ENCODE measurements at places on chromosomes 3 and 15.

DNA sequence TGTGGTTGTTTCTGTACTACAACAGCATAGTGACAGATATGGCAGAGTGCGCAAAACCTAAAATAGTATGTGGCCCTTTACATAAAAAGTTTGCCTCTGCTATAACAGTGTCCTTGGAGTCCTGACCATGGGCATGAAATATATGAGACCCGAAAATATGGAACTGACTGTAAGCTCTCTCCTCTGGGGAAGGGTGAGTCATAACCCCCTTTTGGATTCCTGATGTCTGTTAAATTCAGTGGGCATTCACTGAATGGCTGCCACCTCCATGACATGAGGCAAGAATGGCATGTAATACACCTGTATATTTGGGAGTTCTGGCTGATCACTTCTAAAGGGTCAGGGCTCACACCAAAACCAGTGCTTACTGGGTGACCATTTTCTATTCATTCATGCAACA, 6.1 kb downstream of the TBC1D2B start:
- no peak for DNase-seq

DNA sequence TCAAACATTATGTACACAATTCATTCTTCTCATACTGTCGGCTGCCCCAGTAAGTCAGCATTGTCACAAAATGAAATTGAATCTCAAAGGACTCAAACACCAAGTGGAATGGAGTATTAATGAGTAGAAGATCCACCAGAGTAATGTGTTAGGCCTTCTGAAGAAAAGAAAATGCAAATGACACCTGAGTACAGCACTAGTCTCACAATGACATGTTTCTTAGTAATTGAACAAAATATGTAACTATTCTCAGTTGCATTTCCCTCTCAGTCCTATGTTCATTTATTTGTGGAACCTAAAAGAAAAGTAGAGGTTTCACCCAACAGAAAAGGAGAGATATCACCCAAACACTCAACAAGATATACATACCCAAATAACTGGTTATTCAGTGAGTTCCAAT, 283.9 kb upstream of the THBS1 start:
- no peak for DNase-seq

- DNase-seq, result no peak
These were observed 47.9 kb downstream of the PIK3CB start for GRCh38 chr3:138786788-138787271.

DNA sequence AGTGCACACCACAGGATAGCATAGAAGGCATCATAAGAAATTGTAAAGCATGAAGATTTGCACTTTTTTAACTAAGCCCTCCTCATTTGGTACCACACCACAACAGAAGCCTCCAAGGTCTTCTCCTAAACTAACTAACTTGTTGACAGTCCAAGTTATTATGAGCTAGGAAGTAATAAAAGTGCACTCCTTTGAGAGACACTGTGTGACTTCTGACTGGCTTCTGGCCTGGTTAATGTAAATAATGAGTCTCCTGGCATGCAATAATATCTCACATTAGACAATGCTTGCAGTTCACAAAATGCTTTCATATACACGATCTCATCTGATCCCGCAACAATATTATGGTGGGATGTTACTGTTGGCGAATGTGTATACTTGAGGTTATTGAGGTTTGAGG, 103.9 kb upstream of the SLC24A5 start:
- no peak for DNase-seq

DNA sequence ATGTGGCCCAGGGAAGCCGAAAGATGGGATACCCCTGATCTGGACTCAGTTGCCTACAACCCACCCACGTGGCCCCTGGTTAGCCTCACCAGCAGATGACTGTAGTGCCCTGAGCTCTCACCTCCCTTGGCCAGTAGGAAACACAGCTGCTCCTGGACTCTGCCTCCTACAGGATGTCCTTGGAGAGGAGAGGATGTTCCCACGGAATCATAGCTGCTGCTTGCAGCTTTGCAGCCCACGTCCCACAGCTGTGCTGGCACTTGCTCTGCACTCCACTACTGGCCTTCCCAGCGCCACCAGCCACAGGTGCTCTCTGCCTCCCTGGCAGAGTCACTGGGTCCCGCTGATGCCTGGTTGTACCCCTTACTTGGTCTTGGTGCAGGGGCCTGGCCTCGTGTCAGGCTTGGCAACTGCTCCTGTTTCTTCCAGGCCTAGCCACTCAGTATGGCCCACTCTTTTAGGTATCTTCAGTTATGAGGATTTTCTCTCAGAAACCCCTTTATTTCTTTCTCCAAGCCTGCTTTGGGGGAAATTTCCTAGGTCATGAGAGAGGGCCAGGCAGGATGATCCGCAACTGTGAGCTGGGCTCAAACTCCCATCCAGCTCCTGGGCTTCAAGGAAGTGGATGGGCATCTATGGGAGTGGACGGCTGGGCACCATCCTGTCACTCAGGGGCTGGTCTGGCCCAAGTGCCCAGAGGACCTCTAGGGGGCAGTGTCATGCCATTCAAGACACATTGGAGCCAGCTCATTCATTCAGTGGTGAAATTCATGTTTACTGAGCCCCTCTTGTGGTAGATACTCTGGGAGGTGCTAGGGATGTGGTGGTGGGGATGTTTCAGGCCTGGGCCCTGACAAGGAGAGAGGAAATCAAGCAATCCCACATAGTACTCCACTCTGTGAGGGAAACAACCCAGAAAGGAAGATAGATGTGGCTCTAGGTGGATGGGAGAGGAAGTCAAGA, 16.2 kb upstream of the VILL start:
- DNase-seq, result peak; percentile 36

DNA sequence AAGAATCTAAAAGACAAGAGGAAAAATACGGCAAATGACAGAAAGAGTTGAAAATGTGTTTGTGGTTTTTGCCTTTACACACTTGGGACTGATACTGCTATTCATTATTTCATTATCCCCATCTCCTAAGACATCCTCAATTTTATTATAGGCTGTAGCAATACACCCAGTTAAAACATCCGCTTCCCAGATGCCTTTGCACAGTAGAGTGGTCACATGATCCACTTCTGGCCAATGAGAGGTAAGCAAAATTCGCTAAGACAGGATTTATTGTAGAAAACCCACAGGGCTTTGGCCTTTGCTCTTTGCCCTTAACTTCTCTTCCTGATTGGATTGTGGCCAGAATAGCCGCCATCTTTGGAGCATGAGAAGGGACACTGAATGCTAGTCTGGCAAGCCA, 53.2 kb upstream of the BOC start:
- no peak for DNase-seq

GRCh38 chr3:25653322-25653721, 11.4 kb downstream of the TOP2B start:
- DNase-seq, result no peak

- no peak for DNase-seq
These were observed 280.7 kb downstream of the ZBTB20 start for GRCh38 chr3:114866430-114866829.
